ENCODE measurements at places on chromosomes 3 and 15.
A peak's percentile ranks its signal among the peaks of the same experiment; 100 is the strongest.

DNA sequence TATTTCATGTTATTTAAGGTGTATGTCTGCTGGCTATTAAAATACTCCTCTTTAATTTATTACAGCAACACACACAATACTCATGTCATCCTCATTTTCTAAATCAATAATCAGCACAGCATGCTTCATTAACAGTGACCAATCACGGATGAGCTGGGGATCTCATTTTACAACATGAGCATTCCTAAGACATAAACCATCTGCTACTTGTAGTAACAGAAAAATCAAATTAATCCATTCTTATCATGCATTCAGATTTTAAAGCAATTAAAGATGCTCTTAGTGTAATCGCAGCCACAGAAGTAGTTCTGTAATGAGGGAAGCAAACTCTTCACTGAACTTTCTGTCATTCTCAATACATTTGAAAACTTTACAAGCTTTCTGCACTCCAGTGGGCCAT, 191.1 kb downstream of the TBC1D5 start:
- peak; percentile 2 for DNase-seq

GRCh38 chr15:72967397-72967796, 84.9 kb upstream of the NEO1 start:
- no peak for DNase-seq

DNA sequence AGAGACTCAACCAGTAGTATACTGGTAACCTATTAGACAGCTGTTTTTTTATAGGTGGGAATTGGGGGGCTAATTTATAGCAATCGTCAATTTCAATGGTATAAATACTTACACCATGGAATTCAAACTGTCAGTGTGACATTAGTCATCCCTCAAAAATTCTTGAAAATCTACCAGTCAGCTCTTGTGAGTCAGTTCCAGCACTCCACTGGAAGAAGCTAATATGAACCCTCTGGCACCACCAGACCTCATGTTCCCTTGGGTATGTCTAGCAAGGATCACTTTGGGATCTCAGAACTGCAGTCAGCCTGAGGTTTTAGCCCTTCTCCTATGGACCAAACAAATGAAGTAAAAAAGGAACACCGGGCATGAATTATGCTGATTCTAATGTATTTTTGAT, 11.8 kb upstream of the UACA start:
- peak; percentile 77 for DNase-seq

- no peak for DNase-seq
Measured at GRCh38 chr3:128394033-128394432, 72.7 kb downstream of the DNAJB8 start.

DNA sequence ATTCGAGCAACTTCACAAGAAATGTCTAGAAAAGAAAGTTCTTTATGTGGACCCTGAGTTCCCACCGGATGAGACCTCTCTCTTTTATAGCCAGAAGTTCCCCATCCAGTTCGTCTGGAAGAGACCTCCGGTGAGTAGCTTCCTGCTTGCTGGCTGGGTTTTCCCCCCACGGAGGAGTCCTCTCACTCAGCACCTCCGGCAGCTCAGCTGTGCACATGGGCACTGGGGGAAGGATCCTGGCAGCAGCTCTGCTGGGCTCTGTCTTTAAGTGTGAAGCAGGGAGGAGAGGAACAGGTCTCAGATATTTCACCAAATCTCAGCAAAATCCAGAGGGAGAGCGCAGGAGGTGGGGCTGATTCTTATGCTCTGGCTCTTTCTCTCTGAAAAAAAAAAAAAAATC, 684 bp downstream of the CAPN3 start:
- DNase-seq: no peak

DNA sequence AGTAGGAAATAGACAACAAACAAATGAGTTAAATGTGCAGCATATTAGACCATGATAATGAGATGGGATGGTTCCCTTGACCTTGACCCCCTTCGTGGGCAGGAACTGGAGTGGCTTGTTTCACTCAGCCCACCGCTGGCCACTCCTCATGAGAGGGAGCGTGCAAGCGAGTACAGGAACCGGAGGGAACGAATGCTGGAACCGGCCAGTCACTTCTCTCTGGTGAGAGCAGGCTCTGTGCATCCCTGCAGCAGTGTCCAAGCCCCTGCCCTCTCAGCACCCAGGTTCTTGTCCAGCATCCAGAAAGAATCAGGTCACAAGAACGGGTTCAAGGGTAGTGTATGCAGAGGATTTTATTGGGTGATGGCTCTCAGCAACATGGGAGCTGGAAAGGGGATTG, 17.2 kb upstream of the IREB2 start:
- no peak for DNase-seq

DNA sequence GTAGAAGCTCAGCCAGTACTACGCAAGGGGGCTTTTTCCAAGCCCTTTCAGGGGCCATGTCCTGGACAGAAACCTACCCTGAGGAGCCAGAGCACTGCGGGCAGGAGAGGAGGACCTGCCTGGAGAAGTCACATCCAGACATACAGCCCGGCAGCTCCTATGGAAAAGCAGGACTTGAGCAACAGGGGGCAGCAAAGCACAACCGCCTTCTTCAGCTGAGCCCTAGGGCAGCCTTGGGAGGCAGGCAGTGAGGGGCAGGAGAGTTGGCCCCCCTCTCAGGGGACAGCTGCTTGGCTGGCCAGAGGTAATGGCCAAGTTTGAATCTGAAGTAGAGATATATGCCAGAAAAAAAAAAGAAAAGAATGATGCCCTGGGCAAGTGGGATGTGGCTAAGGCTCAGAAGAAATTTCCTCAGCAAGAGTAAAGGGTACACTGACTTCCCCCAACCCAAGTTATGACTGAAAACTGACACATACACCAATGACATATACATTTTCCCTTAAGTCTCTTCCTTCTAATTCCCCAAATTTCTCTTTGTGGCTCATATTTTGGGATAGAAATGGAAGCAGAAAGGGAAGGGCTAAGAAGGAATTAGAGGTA, 56.9 kb downstream of the CYP19A1 start:
- DNase-seq: peak; percentile 66

- no peak for DNase-seq
Measured at GRCh38 chr15:72958634-72959033, 93.6 kb upstream of the NEO1 start.

- DNase-seq: peak; percentile 20
Measured at GRCh38 chr3:50623840-50624474, 7.0 kb downstream of the MAPKAPK3 start.

- no peak for DNase-seq
Measured at GRCh38 chr3:44184319-44184953, 57.2 kb upstream of the TOPAZ1 start.

- no peak for DNase-seq
Measured at GRCh38 chr15:39613861-39614260, 33.0 kb downstream of the THBS1 start.

DNA sequence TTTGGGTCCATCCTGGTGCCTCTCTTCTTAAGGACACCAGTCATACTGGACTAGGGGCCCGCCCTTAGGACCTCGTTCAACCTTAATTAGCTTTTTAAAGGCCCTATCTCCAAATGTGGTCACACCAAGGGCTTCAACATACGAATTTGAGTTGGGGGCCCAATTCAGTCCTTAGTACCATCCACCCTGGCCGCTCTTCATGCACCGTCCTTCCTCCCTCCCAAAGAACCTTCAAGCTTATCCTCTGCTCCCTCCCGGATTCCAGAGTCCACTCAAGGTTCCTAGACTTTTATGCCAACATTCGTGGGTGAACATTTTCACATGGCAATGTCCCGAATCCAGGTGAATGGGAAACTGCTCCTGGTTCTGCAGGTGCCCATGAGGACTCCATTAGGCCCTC, 201.3 kb upstream of the IGF1R start:
- no peak for DNase-seq

- peak; percentile 90 for DNase-seq
Measured at GRCh38 chr15:64905119-64905831, 6.4 kb upstream of the ANKDD1A start.

GRCh38 chr3:150404023-150404422, 4.1 kb upstream of the TSC22D2 start:
- no peak for DNase-seq

DNA sequence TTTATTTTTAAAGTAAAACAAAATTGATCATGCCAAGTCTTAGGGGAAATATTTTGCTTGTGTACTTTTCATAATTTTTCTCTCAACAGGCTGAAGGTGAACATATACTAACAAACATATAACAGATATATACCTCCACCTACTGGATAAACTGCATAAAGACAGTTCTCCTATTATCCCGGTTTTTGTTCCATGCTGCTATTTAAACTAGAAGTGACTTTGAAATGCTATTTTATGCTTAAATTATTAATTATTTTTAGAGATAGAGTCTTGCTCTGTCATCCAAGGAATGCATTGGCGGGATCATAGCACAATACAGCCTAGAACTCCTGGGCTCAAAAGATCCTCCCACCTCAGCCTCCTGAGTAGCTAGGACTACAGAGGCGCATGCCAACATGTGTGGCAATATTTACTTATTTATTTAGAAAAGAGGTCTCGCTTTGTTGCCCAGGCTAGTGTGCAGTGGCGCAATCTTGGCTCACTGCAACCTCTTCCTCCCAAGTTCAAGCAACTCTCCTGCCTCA, 49.8 kb downstream of the ST3GAL6 start:
- peak; percentile 72 for DNase-seq

- no peak for DNase-seq
Measured at GRCh38 chr15:74837482-74838136, 5.3 kb downstream of the ULK3 start.

DNA sequence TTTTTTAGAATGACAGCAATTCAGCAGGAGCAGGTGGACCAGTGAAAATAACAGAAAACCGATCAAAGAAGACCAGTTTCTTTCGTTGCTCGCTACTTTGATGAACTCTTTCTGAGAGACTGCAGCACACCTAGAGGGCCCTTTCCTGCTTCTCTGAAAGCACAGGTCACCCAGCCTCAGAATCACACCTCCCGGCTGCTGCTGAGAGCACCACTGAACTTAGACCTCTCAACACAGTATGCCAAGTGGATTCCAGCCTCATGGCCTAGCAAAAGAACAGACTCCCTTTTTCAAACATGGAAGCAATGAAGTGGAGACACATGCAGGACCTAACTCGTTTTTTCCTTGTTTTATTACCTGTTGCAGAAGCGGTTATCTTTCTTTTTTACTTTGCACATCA, 13.9 kb upstream of the APH1B start:
- DNase-seq: no peak

DNA sequence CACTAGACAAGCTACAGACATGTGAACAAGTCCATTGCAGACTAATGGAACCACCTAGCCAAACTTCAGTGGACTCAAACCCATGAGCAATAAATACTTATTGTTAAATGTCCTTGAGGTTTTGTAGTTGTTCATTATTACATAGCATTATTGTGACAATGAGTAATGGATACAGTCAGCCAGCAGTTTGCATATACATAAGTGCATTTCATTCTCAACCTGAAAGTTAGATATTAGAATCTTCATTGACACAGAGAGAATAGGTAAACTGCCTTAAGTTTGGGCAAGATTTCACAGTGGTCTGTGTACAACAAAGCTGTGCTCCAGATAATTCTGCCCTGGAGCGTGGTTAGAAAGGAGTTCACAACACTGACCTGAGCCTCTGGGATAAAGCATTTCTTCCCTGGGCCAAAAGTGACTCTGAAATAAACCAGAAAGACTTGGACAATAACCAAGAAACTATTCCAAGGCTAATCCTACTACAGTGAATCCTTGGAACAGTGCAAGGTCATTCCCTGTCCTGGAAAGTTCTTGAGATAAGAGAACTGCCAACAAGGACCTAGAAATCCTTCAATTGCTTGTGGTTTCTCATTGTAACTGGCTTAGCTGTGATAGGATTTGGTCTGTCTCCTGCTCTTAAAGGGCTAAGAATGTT, 225.5 kb upstream of the STT3B start:
- no peak for DNase-seq

DNA sequence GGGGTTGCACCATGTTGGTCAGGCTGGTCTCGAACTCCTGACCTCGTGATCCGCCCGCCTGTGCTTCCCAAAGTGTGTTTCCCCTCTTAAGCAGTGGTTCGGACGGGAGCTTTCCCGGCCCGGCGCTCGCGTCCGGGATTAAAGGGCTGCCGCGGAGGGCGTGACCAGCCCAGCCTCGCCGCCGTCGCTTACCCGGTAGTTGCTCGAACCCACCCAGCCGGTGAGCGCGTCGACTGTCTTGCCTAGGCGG, 513 bp downstream of the CLASP2 start:
- DNase-seq: peak; percentile 82

- DNase-seq: no peak
Measured at GRCh38 chr3:196222876-196223595, 6.7 kb downstream of the SLC51A start.

DNA sequence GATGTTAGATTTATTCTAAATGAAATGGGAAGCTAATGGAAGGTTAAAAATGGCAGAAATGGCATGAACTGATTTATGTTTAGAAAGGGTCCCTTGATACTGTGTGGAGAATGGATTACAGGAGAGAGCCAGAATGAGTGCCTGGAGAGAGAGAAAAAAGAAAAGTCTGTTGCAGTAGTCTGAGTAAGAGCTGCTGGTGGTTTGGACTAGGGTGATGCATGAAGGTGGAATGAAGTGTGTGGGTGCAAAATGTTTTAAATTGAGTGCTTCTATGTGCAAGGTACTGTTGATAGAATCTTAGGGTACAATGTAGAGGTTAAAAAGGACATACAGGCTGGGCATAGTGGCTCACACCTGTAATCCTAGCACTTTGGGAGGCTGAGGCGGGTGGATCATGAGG, 11.4 kb upstream of the MGA start:
- peak; percentile 45 for DNase-seq

GRCh38 chr15:81567924-81568323, 193.9 kb upstream of the TMC3 start:
- no peak for DNase-seq

GRCh38 chr15:99546441-99547100, 19.2 kb upstream of the MEF2A start:
- DNase-seq: no peak

DNA sequence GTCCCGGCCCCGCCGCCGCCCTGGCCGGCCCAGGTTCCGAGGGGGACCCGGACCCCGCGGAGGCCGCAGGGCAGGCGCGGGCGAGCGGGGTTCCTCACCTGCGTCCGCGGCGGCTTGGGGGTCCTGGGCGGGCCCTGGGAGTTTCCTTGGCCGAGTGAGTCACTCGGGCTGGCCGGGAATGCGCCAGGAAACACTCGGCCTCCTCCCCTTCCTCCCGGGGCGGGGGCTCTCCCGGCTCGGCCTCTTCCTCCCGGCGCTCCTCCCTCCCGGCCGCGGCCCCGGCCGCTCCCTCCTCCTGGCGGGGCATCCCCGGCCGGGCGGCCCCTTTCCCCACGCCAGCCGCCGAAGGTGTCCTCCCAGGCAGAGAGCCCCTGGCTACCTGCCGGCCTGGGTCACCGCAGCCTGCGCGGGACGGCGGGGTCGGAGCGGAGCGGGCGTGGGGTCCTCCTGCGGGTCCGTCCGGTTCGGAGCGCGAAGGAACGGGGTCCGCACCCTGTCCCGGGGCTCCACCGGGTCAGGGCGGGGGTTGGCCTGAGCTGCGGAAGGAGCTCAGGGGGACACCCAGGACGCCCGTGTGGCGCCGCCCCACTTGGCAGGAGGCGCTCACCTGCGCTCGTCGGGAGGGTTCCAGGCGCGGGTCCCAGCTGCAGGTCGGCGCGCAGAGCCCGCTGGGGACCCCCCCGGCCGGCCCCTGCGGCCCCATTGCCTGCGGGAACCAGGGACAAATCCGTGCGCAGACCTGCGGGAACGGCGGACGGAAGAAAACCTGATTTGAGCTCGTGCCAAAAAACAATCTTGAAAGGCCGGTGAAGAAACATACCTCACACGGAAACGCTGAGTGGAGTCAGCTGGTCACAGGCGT, at the start of gene CYFIP1:
Gene CYFIP1, minus strand, starts transcription at position 180 of the 862 bp plus-strand sequence. CDS start 33,083 bp downstream, outside the sequence.
- DNase-seq: peak; percentile 95

GRCh38 chr3:49421890-49422378, 339 bp downstream of the AMT start:
- DNase-seq: no peak

- DNase-seq: no peak
Measured at GRCh38 chr15:98907927-98908471, 99.6 kb downstream of the PGPEP1L start.

Data from adipocyte (in vitro differentiated cells).